ENCODE measurements at places on chromosomes 13 and 19. TPM values are rescaled to one million over a fixed set of nuclear protein-coding genes. Genes with fewer than 3 reads are reported as not detected.
A peak's percentile ranks its signal among the peaks of the same experiment; 100 is the strongest.

Gene ZNF837
- 1.7 TPM for total RNA-seq

DNA sequence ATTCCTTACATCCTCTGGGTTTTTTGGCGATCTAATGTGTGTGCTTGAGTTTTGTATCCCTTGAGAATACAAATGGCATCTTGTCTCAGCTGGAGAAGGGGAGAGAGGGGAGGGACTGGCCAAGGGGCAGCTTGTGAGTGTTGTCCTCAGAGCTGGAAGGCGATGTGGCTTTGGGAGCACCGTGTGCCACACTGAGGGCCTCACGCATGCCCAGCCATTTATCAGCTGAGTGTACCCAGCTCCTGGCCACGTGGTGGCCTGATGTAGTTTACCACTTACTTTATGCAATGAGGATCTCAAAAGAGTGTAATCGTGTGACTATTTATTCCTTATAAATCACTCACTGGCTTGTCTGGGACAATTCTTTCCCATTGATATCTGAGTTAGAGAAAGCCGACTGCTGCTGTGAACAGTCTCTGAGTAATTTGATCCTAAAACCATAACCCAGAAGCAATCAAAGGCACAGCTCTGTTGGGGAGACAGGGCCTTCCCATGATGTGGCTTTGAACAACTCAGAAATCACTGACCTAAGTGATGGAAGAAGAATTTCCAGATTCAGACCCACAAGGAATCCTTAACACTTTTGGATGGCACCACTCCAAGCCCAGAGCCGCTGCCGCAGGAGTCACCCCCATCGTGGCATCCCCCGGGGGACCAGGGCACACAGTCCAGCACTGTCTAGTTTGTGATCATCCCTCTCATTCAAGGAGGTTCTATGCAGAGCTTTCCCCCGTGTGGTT lies 53.9 kb upstream of the MTIF3 start:
- no peak for DNase-seq

- no peak for DNase-seq
Measured at GRCh38 chr19:1608359-1609102, 3.3 kb upstream of the UQCR11 start.

DNA sequence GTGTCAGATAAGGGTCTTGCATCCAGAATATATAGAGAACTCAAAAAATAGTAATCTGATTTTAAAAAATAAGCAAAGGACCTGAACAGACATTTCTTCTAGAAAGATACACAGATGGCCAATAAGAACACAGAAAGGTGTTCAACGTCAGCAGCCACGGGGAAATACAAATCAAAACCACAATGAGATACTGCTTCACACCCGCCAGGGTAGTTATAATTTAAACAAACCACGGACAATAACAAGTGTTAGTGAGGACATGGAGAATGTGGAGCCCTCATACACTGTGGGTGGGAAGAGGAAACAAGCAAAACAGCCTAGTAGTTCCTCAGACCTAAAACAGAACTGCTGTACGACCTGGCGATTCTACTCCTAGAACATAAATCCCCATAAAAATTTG lies 26.7 kb upstream of the NAPA start:
- DNase-seq: no peak

DNA sequence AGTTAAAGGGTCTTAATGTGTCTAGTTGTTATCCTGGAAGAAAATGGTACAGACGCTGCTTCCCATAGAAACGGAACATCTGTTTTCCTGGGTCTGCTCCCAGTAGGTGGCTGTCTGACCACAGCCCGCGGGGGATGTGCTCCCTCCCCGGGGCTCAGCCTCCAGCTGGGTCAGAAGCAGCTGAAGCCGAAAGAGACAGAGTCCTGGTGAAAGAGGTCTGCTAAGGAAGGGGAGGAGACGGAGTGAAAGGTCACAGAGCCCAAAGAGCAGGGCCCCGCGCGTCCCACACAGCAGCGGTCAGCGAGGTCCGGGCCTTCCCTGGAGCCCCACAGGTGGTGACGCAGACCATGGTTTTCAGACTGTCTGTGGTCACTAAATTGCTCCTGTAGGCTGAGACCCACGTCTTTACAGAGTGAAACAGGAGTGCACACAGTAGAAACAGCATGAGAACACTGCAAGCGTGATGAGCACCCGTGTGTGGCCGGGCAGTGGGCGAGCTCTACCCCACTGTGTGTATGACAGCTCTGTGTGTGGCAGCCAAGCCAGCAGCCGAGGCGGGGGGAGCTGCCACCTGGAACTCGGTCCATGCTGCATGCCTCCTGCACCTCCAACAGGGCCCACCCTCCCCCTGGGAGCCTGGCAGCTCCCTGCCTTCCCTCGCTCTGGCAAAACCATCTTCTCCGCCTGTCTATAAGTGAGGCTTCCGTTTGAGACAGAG lies 52.0 kb upstream of the C13orf46 start:
- peak; percentile 72 for DNase-seq

DNA sequence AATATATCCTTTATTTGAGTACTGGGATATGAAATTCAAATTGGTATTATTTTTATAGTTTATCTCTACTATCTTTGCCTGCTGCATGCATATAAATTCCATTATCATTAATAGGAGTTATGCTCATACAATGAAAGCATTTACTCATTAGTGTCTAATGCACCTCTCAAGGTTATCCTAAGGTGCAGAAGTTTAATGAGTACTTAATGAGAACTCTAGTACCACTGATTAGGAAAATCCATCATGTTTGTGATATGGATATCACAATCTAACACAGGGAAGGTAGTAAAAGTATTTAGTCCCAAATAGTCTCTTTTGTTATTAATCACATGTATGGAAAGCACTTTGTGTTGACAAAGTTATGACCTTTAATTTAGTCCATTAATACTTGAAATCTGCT lies 77.2 kb upstream of the SLC10A2 start:
- DNase-seq: no peak

- no peak for DNase-seq
Measured at GRCh38 chr19:41915776-41916414, 12.4 kb downstream of the ERFL start.
